ENCODE measurements at places on chromosomes 12 and 14.

DNA sequence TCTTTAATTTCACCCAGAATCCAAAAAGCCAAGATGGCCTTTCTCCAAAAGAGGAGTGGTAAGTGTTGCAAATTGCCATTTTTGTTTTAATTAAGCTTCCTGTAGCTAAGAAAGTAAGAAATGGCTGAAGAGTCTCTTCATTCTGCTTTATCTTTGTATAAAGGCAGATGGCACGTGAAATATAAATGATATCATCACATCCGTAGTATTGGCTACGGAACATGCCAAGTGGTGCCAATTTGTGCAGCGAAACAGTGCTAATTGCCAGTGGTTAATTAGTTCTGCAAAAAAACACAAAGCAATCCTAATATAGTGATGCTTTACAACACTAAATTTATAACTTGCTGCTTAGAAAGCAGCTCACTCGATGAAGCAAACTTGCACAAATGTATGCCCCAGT is 29.4 kb downstream of the PLEKHG7 start:
- DNase-seq = no peak

DNA sequence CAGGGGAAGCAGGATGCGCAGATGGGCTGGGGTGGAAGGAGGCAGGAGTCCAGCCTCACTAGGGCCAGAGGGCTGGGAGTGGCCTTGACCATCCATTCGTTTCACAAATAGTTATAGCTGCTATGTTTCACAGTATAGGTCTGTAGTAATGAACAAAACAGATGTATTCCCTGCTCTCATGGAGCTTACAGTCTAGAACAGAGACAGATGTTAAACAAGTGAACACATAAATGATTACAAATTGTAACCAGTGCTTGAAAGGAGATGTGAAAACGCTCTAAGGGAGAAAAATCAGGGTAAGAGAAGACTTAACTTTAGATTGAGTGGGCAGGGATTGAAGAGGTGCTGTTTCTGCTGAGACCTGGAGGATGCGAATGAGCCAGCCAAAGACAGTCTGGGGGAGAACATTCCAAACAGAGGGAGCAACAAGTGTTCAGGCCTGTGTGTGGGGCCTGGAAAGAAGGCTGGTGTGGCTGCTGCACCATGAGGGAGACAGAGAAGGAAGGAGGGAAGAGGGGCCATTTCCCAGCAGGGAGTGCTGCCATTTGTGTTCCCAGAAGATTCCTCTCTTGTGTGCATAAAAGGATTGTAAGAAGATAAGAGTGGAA is 14.6 kb downstream of the CFAP251 start:
- DNase-seq = no peak

GRCh38 chr12:132342251-132343227 is 13.2 kb upstream of the GALNT9 start:
- DNase-seq = no peak

DNA sequence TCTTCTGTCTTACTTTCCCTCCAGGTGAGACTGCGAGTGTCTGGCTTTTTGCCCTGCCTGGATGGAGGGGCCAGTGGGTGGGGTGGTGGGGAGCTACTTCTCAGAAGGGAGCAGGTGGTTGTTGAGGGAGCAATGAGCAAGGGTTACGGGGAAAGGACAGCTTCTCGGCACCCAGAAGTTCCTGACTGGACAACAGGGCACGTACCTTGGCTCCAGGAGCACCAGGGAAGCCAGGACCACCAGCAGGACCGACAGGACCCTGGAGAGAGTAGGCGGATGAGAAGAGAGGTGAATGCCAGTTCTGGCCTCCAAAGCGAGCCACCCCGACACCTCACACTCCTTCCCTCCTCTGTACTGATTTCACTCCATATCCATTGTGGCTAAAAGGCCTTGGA is 15.3 kb downstream of the COL2A1 start:
- DNase-seq = no peak

- no peak for DNase-seq
These were observed 68.3 kb downstream of the SETD3 start for GRCh38 chr14:99412117-99413061.

DNA sequence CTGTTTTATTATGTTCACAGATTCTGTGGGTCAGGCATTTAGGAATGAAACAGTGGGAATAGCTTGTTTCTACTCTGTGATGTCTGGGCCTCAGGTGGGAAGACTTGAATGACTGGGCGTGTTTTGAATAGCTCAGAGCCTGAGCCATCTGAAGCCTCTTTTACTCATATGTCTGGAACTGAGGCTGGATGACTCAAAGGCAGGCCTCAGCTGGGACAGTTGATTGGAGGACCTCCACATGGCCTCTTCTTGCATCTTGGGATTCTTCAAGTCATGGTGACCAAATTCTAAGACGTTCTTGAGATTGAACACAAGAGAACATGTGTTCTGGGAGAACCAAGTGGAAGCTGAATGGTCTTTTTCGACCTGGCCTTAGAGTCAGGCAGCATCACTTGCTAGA is 45.8 kb upstream of the TBX3 start:
- DNase-seq = no peak

DNA sequence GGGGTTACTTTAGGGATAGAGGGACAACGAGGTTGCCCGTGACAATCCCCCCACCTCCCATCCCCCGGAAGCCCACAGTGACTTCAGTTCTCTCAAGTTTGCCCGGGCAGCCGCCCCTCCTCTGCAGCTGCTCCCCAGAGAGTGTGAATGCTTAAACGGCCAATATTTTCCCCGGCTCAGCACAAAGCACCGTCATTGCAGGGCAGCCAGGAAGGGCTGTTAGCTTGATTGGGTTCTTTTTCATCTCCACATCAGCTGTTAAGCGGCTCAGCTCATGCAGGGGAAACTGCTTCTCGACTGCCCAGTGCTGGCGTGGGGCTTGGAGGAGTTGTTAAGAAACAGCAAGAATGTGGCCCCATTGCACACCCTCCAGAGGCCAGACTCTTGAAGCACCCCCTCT is 120.5 kb upstream of the NCOR2 start:
- no peak for DNase-seq

GRCh38 chr14:103600503-103600902 is 28.5 kb upstream of the KLC1 start:
- no peak for DNase-seq

GRCh38 chr12:66538970-66539369 is 139.9 kb downstream of the GRIP1 start:
- DNase-seq = no peak

DNA sequence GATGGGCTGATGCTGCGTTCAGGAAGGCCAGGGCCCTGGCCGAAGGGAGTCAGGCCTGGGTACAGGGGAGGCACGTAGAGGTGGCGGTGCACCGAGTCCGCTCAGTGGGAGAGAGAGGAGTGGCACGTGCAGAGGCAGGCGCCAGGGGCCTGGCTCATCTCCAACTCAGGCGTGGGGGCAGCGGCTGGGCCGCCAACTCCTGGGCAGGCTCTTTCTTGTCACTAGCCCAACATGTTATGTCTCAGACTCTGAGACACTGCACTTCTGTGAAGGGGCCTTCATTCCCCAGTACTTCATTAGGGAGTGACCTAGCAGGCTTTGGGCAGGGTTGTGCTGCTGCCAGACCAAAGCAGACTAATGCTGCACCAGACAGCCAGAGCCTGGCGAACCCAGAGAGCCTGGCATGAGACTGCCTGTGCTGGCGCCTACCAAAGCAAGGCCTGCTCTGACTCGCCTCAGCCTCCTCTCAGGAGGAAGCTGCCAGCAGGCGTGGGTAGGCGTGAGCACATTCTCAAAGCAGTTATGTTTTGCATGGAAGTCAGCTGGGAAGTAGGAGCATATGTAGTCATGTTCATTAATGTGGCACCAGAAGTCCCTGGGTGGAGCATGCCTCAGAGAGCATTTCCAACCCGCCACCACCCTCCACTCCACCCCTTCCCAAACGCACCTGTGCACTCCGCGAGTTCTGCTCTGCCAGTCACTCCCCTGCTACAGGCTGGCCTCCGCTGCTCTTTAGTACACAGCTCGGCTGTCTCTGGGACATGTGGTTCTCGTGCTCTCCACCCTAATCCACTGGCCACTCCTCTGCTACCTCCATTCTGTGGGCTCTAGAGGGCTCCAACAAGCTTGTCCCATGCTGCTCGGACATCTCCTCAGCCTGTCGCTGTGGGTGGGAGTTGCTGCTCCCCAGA is 9.7 kb downstream of the CKB start:
- DNase-seq = no peak

- no peak for DNase-seq
These were observed 58.1 kb downstream of the FGD4 start for GRCh38 chr12:32457251-32458025.

Measured in activated T-helper 9 cell treated with anti-CD3 and anti-CD28 coated beads, Interleukin-2, amount 50 U/mL, for 16 hours (primary cell).